Gastroesophageal sphincter (tissue), 4 donors: ENCODE measurements at places on chromosomes 12 and 14.

- ATAC-seq, result peak; percentile 74
These were observed 25.8 kb downstream of the LIMA1 start for GRCh38 chr12:50257236-50258166.

DNA sequence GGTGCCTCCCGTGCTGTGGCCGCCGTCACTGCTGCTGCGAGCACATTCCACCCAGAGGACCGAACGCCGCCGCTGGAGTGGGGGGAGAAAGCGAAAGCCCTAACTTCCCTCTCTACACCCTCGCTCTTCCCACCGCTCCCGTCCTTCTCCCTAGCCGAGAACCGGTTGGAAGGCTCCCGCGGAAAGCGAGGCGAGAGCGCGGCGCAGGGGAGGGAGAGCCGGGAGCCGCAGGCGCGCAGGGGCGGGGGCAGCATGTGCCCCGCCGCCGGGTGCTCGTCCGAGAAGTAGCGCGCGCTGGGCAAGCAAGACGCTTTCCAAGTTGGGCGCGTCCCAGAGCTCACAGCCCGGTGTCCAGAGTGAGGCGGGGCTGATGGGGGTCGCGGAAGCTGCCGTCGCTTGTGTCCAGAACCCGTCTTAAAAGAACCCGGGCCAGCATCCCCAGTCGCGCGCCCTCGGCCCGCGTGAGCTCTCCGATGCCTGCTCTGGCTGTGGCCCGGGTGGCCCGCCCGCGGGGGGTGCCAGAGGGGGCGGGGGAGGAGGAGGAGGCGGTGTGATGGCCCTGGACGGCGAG, at the start of gene TRHDE:
TRHDE (plus strand) TSS at position 280 of the 571 bp plus-strand sequence; CDS start at position 554, 274 bp downstream.
- peak; percentile 55 for ATAC-seq

GRCh38 chr14:59256331-59256730, 67.9 kb downstream of the DAAM1 start:
- ATAC-seq, result no peak

GRCh38 chr12:89752341-89752740, 43.7 kb upstream of the ATP2B1 start:
- no peak for ATAC-seq

DNA sequence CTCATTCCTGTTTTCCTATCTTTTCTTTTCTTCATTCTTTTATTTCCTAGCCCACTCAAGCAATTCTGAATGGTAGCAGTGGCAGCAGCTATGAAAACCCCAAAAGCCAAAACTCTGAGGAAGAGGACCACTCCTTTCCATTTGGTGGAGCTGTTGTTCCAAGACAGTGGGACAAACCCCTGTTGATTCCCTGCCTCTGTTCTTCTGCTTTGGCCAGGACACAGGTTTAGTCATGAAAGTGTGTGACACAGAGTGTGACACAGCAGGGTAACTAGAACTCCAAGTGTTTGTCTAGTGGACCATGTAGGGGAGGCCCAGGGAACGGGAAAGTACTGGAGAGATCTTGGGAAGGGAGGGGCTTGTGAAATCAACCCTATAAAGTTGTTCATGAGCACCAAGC, 71.1 kb downstream of the PTCSC3 start:
- ATAC-seq, result no peak

- ATAC-seq, result peak; percentile 44
These were observed 11.8 kb downstream of the PDE1B start for GRCh38 chr12:54561164-54561563.

DNA sequence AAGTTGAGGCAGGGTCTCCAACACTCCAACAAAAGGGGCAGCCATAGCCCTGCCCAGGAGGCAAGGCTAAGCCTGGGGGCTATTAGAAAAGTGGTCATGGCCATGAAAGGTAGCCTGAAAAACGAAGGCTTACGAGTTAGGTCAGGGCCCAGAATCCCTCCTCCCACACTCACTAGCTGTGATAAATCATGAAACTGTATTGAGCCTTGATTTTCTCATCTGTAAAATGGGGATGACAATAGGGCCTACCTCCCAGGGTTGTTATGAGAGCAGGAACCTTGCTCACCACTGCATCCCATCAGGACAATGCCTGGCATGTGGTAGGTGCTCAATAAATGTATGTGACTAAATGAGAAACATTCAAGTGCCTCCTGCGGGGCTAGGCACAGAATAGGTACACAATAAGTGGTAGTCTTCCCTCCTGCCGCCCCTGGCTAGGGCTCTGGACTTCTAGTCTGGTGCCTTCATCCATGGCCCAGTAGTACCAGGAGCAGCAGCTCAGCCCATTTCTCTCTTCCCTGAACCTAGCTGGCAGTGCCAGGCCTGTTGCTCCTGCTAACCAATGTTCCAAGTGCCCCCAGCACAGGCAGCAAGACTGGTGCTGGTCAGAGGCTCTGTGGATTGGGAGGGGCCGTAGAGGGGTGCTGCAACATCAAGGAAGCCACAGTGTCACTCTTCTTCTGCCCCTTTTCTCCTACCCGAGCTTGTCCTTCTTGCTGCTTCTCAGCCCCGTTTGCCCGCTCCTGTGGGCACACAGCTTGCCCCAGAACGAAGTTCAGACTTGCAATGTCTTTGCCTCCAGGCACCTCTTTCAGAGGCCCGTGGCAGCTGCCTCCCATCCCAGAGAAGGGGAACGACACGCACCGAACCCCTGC, 7.8 kb downstream of the PGF start:
- ATAC-seq, result no peak

DNA sequence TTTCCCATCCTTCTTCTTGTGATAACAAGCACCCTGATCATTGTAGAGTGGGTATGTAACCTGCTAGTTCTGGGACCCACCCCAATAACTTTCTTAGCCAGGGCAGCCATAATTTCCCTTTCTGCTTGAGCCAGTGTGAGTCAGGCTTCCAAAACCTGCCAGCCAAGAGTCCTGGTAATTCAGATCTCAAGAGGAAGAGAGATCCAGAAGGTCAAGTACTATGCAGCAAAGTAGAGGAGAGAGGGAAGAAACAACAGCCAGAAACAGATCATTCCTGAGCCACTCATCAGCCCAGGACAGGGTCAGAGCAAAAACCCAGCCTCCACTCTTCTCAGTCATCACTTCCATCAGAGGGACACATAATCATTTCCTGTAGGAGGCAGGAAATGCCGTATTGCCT, 182.0 kb downstream of the DICER1 start:
- ATAC-seq, result no peak

DNA sequence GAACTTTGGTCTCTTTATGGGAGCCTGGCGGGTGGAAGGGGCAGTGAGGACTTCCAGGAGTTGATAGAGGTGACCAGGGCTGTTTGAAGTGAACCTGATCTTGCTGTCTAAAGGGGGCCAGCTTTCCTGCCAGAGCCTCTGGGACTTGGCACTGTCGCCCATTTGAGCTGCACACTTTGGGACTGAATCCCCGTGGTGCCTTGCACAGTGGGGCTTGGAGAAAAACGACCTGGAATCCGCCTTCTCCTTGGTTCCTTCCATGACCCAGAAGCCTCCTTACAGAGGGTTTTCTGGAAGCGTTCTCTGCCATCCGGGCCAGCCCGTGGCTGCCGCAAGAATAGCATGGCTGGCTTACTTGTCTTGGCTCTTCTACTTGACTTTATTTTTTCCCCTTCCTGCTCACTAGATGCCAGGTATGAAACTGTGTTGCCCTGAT, 2.0 kb downstream of the RFLNA start:
- ATAC-seq, result no peak

DNA sequence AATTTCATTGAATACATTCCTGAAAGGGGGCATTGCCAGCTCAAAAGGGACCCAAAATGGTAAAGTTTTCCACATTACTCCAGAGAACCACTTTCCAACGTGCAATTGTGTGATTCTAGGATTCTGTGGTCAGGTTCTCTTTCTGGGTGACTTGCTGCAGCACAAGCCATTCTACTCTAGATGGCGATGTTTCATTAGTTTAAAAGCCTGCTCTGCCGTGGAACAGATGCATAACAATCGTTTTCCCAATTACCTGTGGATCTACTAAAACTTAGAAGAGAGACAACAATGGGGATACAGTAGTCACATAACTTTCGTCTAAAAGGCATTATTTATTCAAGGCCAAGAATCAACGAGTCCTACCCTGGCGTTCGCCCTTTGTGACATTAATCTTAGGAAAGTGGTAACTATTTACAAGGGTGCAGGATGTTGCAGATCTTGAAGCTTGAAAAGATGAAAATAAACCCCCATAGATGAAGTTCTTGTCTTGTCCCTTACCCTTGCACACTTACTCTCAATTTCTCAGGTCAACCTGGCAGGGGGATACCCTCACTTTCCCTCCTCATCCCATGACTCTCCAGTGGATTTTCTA, 400.9 kb downstream of the SNAPC1 start:
- no peak for ATAC-seq

GRCh38 chr12:94208622-94208966, 60.2 kb downstream of the PLXNC1 start:
- peak; percentile 43 for ATAC-seq

DNA sequence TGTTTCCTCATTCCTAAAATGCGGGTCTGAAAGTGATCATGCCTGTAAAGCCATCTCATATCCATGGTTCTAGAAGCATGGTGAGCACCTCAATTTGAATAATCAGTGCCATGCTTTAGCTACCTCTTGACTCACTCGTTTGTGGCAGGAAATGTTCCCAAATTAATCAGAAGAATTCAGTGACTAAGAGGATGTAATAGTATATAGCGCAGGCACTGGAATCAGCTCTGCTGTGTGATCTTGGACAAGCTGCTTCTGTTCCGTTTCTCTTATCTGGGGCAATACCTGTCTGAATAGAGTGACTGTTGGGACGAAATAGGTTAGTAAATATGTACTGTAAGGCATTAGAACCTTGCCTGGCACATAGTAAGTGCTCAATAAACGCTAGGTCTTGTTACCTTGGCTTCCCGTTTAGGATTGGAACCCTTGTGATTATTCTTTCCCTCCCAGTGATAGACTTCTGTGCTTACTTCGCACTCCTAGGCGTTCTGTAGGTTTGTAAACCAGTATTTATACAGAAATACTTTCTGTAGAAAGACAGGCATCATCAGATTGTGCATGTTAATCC, 820 bp upstream of the SMAGP start:
- ATAC-seq, result no peak

DNA sequence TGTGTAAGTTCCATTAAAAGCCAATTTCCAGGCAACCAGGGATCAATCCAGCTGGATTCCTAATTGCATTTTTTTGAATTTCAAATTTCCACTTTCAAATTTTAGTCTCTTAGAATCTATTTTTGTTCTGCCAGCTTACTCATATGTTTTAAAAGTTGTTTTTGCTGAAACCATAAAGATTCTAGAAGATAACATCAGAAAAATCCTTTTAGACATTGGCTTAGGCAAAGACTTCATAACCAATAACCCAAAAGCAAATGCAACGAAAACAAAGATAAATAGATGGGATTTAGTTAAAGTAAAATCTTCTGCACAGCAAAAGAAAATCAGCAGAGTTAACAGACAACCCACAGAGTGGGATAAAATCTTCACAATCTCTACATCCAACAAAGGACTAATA, 253.3 kb downstream of the AEBP2 start:
- no peak for ATAC-seq
